Activated CD8-positive, alpha-beta memory T cell treated with anti-CD3 and anti-CD28 coated beads for 1 hour (primary cell): ENCODE measurements at places on chromosomes 3 and 15.

DNA sequence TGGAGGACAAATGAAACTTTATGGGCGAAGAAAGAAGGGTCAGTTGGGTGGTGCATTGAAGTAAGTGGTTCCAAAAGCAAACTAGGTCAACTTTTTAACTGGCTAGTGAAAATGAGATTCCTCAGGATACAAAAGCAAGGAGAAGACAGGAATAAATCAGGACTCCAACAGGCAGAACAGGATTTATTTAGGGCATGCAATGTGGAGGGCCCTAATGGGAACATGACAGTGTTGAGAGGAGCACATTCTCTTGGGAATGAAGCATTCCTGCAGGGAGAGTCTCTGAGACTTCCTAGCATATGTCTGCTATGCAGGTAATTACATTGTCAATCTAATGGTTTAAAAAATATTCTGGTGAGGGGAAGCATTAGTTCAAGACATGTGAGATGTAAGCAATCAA, 8.7 kb downstream of the NPAP1 start:
- DNase-seq: no peak

- DNase-seq: no peak
Measured at GRCh38 chr3:59538753-59539432, 489.1 kb upstream of the CFAP20DC start.

GRCh38 chr3:87694678-87695077, 364.1 kb downstream of the CGGBP1 start:
- DNase-seq: no peak

DNA sequence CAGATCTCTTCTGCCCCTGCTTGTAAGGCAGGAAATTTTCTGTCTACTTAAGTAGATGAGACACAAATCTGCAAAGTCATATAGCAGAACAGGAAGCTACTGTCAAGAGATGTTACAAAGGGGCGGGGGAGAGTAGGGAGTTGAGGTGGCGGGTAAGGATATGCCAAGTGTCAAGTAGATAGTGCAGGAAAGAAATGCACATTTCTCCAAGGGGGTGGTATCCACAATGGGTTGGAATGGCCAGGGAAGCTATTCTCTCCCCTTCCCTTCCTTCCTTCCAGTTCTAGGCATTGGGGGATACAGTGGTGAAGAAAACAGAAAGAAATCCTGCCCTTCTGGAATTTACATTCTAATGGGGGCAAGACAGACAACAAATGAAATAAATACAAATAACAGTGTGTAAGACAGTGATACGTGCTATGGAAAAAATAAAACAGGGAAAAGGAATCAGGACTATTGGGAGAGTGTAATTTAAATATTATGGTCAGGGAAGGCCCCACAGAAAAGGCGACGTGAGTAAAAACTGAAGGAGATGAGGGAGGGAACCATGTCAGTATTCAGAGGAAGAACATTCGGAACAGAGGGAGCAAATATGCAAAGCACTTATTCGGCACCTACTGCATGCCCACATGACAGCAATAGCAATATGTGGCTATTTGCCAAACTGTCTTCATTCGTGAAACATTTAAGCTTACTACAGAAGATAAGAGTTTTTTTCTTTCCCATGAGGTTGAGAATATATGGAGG, 42.8 kb upstream of the RNU6-1 start:
- no peak for DNase-seq

GRCh38 chr3:193552923-193553322, 1.8 kb downstream of the ATP13A4 start:
- DNase-seq: no peak

- DNase-seq: no peak
Measured at GRCh38 chr3:66482018-66482404, 18.8 kb downstream of the LRIG1 start.

DNA sequence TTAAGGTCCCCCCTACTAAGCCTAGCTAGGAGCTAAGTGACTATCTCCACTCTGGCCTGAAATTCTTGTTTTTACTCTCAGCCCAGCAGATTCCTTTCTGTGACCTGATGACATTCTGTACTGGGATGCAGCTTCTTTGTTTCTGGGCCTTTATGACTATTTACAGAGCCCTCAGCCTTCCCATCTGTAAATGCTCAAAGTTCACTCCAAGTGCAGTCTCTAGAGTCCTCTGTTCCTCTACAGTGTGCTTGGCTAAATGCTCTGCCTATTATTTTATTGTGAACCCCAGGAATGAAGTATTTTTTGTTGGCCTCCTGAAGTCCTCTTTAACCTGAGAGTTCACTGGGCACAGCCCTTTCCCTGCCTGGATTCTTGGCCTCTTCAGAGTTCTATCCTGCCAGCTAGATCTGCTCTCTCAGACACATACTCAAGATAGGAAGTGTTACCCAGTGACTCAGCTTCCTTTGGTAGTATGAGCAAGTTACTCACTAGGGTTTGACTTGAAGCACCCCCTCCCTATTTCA, 278.1 kb upstream of the P2RY1 start:
- DNase-seq: no peak

- no peak for DNase-seq
Measured at GRCh38 chr3:188306435-188307005, 152.6 kb downstream of the LPP start.

DNA sequence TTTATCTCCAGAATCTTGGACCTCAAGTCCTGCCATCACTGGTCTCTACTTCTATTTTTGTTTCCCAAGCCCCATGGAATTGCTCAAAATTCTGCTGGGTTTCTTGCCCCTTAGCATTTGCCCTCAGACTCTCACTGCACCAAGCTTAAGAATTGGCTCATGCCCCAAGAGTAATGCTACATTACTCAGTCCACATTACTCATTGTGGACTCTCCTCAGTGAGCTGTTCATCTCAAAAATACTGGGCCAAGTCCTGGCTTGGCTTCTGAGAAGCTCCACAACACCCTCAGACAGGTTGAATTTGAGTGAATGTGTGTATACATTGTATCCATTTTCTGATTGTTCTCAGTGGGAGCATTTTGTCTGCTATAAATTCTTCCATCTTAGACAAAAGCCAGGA, 364.4 kb upstream of the ARHGEF26 start:
- DNase-seq: no peak

- DNase-seq: no peak
Measured at GRCh38 chr3:46349484-46350261, 4.2 kb upstream of the CCR2 start.

- DNase-seq: no peak
Measured at GRCh38 chr3:125582707-125583106, 12.6 kb downstream of the OSBPL11 start.

GRCh38 chr15:89105147-89105546, 16.9 kb downstream of the ABHD2 start:
- DNase-seq: no peak

DNA sequence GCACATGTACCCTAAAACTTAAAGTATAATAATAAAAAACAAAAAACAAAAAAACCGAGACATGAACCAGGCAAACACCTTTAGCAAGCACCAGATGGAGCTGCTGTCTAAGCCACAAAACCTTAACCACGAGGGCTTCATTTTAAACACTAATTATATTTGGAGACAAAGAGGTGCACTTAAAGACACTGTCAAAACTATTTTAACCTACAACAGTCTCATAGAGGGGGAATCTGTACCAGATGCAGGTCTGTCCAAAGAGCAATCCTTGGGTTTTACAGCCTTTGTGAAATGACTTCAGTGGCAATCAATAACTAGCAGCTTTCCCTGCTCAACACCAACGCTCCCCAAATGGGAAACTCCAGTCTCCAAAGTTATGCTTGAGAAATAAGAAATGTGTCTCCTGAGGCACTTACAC, 115.7 kb upstream of the TSPAN3 start:
- DNase-seq: no peak

DNA sequence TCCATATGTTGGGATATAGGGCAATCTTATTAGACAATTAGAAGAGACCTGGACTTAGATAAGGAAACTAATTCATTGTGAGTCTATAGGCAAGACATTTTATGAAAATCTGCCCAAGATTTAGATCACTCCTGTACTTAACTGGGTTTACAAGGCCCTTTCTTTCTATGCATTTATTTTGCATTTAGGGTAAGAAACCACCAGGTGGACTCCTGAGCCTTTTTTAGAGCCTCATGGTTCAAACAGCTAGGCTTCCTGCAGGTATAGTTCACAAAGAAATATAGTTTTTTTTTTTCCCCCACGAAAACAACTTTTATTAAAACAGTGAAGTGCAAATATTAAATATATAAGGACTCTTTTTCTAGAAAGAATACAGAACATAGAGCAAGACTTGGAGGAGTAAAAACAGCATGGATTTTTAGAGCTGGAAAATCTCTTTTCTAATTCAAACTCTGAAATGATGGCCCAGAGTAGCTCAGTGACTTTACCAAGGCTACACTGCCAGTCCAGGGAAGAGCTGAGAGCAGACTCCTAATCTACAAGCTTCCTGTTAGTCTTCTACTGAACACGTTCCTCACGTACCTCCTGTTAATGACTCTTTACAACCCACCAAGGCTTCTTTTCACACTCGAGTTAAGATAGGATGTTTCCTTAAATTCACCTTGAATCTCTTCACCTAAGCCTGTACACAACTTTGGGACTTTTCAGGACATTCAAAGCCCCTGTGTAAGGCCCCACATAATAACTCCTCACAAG, 400.9 kb upstream of the ATP11B start:
- no peak for DNase-seq

DNA sequence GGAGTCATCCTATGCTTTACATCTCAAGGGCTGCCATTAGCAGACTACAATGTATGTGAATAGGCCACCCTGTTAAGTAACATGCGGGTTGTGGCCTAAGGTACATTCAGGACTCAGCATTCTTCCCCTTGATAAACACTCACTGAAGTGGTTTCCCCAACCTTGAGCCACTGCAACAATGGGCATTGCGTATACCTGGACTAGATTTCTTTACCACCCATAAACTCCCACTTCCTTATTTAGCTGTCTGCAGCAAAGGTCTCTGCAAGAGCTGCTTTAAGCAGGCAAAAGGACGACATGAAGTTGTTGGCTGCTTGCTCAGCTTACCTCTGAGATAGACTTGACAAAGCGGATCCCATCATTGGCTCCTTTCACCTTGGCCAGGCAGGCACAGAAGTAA, 16.2 kb downstream of the FYCO1 start:
- no peak for DNase-seq

DNA sequence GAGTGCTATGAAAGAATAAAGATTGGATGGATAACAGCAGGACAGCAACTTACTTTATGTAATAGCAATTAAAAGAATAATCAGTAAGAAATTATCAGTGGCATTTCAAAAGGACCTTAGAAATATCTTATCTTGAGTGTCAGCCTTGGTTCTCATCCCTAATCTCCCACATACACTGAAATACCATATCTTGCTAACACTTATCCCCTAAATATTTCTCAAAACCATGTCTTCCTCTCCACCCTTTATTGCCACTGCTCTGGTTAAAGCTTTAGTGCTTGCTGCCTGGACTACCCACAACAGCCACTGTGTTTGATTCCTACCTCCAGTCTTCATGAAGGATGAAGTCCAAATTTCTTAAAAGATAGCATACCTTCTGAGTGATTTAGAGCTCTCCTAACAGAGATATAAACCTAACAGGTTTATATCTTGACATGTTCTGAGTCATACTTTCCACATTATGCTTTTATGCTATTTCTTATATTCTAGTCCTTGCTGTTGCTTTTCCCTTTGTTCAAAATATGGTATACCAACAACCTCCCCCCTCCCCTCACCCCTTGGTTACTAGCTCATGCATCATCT, 202.8 kb downstream of the RSRC1 start:
- DNase-seq: no peak

DNA sequence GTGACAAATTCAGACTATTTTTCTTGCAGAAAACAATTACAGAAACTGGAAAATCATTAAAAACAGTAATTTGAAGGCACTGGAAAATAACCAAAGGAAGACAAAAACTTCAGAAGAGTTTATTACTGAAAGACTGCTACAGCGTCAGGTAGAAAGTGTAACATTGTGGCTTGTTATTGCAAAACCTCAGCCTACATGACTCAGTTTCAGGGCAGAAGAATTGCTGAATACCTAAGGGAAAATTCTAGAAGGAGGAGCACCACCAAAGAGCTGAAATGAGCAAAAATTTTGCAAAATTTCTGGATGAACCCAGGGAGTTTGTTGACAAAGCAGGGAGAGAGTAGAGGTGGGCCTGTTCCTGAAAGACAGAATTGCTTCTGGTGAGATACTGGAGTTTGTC, 219.6 kb downstream of the C3orf38 start:
- DNase-seq: no peak

GRCh38 chr3:50078622-50079021, 10.1 kb upstream of the RBM5 start:
- no peak for DNase-seq

GRCh38 chr15:74983725-74984231, 11.6 kb upstream of the SCAMP5 start:
- no peak for DNase-seq

- DNase-seq: no peak
Measured at GRCh38 chr3:195198426-195199346, 72.3 kb downstream of the XXYLT1 start.

- DNase-seq: no peak
Measured at GRCh38 chr3:50136714-50137405, 18.3 kb upstream of the SEMA3F start.

- DNase-seq: no peak
Measured at GRCh38 chr3:149820183-149820582, 7.2 kb downstream of the RNF13 start.

DNA sequence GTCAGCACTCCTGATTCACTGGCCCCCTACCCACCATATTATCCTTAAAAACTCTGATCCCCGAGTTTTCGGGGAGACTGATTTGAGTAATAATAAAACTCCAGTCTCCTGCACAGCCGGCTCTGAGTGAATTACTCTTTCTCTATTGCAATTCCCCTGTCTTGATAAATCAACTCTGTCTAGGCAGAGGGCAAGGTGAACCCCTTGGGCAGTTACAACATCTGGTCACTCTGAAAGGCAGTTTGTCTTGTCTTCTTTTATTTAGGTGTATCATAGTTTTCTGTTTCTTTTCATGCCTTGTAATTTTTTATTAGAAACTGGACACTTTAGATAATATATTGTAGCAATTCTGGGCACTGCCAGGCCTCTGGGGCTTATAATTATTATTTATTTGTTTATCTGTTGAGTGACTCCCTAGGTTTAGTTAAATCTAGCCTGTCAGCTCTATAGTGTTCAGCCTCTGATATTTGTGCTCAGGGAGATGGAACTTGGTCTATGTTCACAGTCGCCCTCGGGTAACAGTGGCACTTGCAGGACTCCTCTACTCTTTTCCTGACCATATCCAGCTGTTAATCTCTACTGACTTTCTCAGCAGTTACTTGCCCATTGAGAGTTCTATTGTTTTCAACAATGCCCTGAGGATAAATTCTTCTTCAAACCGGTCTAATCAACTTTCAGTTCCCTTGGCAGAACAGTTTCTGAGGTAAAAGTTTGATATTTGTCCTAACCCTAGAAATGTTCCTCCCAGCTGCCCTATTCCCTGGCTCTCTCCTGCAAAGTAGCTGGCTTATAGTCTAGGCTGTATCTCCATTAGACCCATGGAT, 15.5 kb upstream of the PLAAT1 start:
- no peak for DNase-seq

GRCh38 chr15:41105348-41106334, 10.4 kb downstream of the INO80 start:
- DNase-seq: no peak

GRCh38 chr15:65081270-65081669, 4.7 kb downstream of the KBTBD13 start:
- no peak for DNase-seq

- DNase-seq: no peak
Measured at GRCh38 chr3:31444220-31445142, 88.2 kb upstream of the STT3B start.

GRCh38 chr3:143119009-143119914, at the start of gene CHST2:
Gene CHST2, plus strand, starts transcription at chr3:143119771. Its CDS starts 1,046 bp downstream, at chr3:143120817.
- DNase-seq: peak; percentile 18
